ENCODE measurements at places on chromosomes 13 and 19.

- DNase-seq, result peak; percentile 98
Observed at GRCh38 chr13:27449936-27450828, at the start of gene MTIF3. MTIF3 (minus strand) TSS chr13:27450564; CDS start chr13:27440448, 10,116 bp downstream.

GRCh38 chr19:51029718-51030117 lies 3.3 kb upstream of the KLK11 start:
- DNase-seq, result no peak

DNA sequence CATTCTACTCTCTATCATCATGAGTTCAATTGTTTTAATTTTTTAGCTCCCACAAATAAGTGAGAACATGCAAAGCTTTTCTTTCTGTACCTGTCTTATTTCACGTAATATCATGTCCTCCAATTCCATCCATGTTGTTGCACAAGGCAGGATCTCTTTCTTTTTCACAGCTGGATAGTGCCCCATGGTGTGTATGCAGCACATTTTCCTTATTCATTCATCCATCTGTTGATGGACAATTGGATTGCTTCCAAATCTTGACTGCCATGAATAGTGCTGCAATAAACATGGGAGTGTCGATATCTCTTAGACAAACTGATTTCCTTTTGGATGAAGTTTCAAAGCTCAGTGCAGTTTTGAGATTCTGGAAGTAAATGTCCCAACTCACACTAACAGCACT lies 326.9 kb downstream of the FGF9 start:
- DNase-seq, result no peak

DNA sequence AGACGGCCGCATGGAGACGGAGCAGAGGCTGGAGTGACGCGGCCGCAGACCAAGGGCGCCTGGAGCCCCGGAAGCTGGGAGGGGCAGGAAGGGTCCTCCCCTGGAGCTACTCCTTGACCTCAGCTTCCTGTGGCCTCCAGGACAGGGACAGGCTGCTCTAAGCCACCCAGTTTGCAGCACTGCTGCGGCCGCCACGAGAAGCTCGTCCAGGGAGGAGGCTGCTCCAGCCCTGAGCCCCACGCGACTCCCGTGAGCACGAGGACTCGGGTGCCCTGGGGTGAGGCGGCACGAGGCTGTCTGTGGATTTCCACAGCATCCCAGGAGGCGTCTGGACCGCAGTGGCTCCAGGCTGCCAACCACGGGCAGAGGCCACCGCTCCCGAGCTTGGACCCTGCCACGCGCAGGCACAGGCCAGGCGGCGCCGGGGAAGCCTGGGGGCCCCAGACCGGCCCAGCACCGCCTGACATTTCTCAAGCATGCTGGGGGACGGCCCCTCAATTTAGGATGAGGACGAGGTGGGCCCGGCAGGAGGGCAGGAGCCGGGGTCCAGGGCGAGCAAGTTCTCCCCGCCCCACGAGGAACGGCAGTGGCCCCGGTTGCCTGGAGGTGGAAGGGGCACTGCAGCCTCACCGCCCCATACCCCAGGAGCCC lies 10.7 kb downstream of the SBNO2 start:
- DNase-seq, result no peak

DNA sequence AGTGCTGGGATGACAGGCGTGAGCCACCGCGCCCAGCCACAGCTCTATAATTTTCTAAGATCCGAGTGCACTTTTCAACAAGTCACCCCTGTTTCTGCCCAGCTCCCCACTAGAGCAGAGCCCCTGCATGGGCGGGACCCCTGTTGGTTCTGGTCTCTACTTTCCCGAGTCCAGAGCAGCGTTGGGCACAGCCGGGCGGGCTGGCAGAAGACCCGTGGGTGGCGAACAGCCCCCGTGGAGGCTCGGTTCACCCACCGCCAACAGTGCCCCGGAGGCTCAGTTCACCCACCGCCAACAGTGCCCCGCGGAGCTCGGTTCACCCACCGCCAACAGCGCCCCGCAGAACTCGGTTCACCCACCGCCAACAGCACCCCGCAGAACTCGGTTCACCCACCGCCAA lies 40.8 kb downstream of the ADPRHL1 start:
- no peak for DNase-seq

DNA sequence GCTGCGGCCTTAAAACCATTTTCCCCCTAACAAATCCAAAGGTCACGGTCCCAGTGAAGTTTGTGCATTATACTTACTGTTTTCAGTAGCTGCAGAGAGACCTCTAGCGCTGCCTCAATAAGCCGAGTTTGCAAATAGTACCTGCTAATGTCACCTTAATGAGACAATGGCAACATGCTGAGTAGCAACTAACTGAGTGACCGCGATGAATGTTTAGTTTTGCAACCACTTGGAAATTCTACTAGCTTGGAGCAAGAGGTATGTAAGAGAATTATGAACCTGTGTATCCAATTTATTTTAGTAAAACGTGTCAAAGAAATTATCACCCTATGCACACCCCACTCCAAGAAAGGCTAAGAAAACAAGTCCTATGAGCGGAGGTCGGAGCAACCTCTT lies 1.2 kb downstream of the KPNA3 start:
- no peak for DNase-seq

DNA sequence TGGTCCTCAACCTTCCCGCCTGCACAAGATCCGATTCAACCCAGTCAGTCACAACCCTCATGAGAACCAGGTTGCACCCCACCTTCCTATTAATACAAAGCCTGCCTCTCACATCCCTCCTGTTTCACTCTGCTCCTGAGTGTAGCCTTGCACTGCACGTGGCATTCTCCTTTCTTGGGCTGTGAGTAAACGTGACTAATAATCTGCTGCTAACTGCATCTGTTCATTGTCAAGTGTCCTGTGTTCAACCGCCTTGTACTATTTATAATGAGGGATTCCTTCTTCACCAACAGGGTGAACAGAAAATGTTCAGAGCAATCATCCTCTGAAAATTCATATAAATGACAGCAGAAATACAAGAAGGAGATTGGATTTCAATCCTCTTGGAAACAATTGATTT lies 1608.2 kb downstream of the SLITRK5 start:
- DNase-seq, result peak; percentile 50

GRCh38 chr13:49806126-49806536 lies 13.6 kb upstream of the KPNA3 start:
- DNase-seq, result no peak

DNA sequence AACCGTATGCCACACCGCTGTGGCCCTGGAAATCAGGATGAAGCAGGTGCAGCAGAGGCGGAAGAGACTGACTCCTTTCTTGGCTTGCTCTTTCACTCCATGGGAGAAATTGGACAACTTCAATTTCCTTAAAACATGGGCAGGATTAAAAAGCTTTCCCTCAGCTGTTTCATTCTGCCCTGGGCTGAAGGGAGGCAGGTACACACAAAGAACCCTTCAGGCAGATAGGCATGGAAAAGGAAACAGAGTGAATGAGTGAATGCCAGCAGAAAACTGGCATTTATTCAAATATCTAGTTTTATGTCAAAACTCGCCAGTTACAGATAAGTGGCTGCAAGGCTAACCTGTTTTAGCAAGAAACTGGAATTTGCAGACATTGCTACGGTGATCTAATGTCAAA lies 71.0 kb upstream of the SLC15A1 start:
- DNase-seq, result no peak

- peak; percentile 92 for DNase-seq
Observed at GRCh38 chr19:18097217-18097992, at the start of gene MAST3. MAST3 (plus strand) TSS chr19:18097778; CDS start chr19:18097793, 15 bp downstream.

- DNase-seq, result peak; percentile 94
Observed at GRCh38 chr13:44249431-44249836, 124.2 kb upstream of the SERP2 start.

- no peak for DNase-seq
Observed at GRCh38 chr13:27619093-27619727, 1.1 kb downstream of the LNX2 start.

DNA sequence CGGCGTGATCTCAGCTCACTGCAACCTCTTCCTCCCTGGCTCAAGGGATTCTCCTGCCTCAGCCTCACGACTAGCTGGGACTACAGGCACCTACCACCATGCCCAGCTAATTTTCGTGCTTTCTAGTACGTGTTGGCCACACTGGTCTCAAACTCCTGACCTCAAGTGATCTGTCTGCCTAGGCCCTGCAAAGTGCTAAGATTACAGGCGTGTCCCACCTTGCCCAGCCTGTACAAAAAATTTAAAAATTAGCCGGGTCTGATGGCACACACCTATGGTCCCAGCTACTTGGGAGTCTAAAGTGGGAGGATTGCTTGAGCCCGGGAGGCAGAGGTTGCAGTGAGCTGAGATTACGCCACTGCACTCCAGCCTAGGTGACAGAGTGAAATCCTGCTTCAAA lies 4.7 kb upstream of the MEX3D start:
- DNase-seq, result no peak

DNA sequence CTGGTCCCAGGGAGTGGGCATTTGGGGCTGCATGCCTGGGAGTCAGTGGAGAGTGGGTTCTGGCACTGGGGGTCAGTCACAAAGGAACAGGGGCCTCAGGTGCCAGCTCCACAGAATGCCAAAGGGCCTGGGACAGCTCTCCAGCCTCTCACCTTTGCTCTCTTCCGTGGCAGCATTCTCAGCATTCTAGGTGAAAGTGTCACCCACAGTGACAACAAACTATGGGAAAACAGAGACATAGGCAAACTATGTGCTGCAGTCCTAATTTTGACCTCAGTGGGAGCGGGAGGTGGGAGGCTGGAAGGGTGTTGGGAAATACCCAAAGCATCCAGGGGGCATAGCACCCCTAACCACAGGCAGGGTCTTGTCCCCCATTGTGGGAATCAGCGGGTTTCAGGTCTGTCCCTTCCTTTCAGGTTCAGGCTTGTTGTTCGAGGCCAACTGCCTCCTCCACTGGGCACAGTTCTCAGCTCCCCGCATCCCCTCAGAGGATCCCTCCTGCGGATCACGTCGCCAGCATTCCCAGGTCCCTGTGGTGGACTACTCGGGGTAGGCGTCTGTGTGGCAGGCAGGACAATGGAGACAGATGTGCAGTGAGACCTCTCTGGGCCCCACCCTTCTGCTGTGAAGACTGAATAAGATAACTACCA lies 52.4 kb downstream of the TSHZ3 start:
- DNase-seq, result no peak

GRCh38 chr19:46823049-46823448 lies 27.6 kb downstream of the AP2S1 start:
- no peak for DNase-seq

DNA sequence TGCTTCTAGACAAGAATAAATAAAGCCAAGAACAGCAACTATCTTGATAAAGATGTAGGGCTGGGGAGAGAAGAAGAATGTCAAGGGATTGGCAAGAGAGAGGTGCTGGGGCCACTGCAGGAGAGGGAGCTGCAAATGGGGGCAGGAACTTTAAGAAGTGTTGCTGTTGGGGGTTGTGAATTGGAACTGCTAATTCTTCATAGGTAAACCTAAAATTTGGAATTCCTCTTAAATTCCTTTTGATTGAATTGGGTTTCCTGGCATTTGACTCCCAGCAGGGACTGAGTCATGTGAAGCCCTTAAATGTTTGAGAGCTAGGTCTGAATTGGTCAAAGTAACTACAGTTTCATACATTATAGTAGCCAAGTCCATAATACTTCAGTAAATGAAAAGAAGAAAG lies 305.6 kb upstream of the TMTC4 start:
- no peak for DNase-seq

DNA sequence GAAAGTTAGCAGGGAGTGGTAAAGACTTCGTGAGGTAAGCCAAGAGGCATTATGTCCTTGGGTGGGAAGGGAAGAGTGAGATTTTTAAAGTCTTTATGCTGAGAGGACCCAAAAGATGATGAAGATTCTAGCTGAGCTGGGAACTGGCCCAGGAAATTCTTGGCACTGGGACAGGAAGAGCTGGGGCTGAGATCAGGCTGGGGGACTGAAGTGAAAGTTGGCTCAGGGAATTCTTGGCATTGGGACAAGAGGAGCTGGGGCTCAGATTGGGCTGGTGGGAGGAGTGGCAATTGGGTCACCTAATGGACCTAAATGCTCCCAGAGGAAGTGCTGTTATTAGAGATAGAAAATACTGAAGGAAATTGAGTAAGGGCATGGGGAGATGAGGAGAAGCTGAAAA lies 8.8 kb downstream of the SCEL start:
- DNase-seq, result no peak

- DNase-seq, result no peak
Observed at GRCh38 chr13:21898945-21899344, 228.1 kb downstream of the FGF9 start.

DNA sequence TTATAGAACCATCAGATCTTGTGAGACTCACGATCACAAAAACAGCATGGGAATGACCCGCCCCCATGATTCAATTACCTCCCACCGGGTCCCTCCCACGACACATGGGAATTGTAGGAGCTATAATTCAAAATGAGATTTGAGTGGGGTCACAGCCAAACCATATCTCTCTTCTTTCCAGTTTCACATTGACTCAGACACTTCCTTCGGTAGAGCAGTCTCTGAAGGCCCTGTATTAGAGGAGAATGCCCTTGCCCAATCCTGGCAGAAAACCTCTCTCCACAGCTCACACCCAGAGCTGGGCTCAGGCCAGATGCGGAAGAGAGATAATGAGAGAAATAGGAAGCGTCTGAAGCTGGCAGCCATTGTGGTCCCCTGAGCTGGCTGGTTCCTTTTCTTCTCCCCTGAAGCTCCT lies 72.4 kb upstream of the CLDN10 start:
- no peak for DNase-seq

DNA sequence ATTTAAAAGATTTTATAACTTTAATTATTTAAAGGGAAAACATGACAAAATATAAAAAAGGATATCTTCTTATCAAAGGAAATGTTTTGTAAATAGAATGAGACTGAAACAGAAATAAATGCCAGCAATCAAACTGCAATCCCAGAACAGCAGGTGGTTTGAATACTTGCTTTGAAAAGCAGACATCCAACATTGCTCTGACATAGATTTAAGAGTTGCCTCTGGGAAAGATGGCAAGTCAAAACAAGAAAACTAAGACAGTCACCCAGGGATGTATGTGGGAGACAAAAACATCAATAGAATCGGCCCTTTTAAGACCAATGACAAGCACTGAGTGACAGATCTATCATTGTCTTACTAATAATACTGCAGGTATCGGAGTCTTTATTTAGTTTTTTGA lies 789.7 kb upstream of the GPC6 start:
- DNase-seq, result no peak

- DNase-seq, result peak; percentile 95
Observed at GRCh38 chr13:110126391-110126961, 180.5 kb downstream of the COL4A1 start.

- DNase-seq, result no peak
Observed at GRCh38 chr13:85597790-85598500, 201.3 kb downstream of the SLITRK6 start.

GRCh38 chr13:44236370-44236769 lies 137.3 kb upstream of the SERP2 start:
- DNase-seq, result no peak

- no peak for DNase-seq
Observed at GRCh38 chr13:91247768-91248167, 99.7 kb upstream of the MIR17HG start.

DNA sequence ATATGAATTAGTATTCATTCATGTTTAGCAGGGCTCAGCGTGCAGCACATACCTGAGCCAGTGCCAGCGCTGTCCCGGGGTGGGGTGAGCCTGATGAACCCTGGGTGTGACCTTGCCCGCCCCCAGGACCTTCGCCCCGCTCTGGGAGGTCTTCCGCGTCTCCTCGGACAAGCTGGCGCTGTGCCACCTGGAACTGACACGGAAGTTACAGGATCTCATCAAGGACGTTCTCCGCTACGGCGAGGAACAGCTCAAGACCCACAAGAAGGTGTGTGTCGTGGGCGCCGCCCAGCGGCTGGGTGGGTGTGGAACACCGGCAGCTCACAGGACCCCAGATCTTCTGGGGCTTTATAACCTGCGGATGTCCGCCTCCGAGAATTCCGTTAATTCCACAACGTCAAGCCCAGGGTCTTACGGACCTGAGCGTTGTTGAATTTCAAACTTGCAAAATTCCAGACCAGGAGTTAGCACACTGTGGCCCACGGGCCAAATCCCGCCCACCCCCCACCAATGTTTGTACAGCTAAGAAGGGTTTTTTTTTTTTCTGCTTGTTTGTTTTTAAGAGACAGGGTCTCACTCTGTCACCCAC lies 15.4 kb downstream of the FCHO1 start:
- peak; percentile 92 for DNase-seq

All from islet precursor cell (in vitro differentiated cells).